ENCODE measurements at places on chromosomes 2 and 18. TPM values are rescaled to one million over a fixed set of nuclear protein-coding genes. Genes with fewer than 3 reads are reported as not detected.

- no peak for DNase-seq
Observed at GRCh38 chr2:35933031-35933430, 422.5 kb upstream of the CRIM1 start.

- no peak for DNase-seq
Observed at GRCh38 chr18:33557706-33558105, 20.3 kb upstream of the ASXL3 start.

GRCh38 chr2:187547353-187547979 is 6.8 kb downstream of the TFPI start:
- no peak for DNase-seq

TMEM247 gene
- polyA plus RNA-seq = not detected

LANCL1 gene
- polyA plus RNA-seq = 32.4 TPM

GPC1 gene
- polyA plus RNA-seq = 0.18 TPM

MALL gene
- not detected for polyA plus RNA-seq

PIEZO2 gene
- 14.2 TPM for polyA plus RNA-seq

SP100 gene
- polyA plus RNA-seq = 182 TPM
